ENCODE measurements at places on chromosomes 2 and 18. TPM values are rescaled to one million over a fixed set of nuclear protein-coding genes. Genes with fewer than 3 reads are reported as not detected.

The CD302 gene
- 80.3 TPM for total RNA-seq

The TRAK2 gene
- 72.8 TPM for total RNA-seq

The CDCA7 gene
- 0.54 TPM for total RNA-seq

The PID1 gene
- 14.5 TPM for total RNA-seq

GRCh38 chr2:240452462-240453256, 17.2 kb downstream of the GPC1 start:
- no peak overlapping the region for H3K27ac ChIP-seq
- H3K4me1 ChIP-seq: peaks cover 9% of the 10 kb centered on the region
- no peak overlapping the region for H3K4me3 ChIP-seq
- no peaks in the 10 kb centered on the region for H3K36me3 ChIP-seq
- peak; percentile 73 for DNase-seq

- no peaks in the 10 kb centered on the region for H3K4me1 ChIP-seq
- H3K4me3 ChIP-seq: no peak overlapping the region
- H3K27ac ChIP-seq: no peak overlapping the region
- H3K27me3 ChIP-seq: no peaks in the 10 kb centered on the region
Measured at GRCh38 chr2:36733215-36733614, 36.7 kb downstream of the VIT start.

GRCh38 chr2:6986301-6986911, 69.2 kb downstream of the RNF144A start:
- no peak overlapping the region for H3K4me3 ChIP-seq
- no peak overlapping the region for H3K27ac ChIP-seq
- H3K27me3 ChIP-seq: no peaks in the 10 kb centered on the region
- no peaks in the 10 kb centered on the region for H3K36me3 ChIP-seq
- H3K4me1 ChIP-seq: no peaks in the 10 kb centered on the region

DNA sequence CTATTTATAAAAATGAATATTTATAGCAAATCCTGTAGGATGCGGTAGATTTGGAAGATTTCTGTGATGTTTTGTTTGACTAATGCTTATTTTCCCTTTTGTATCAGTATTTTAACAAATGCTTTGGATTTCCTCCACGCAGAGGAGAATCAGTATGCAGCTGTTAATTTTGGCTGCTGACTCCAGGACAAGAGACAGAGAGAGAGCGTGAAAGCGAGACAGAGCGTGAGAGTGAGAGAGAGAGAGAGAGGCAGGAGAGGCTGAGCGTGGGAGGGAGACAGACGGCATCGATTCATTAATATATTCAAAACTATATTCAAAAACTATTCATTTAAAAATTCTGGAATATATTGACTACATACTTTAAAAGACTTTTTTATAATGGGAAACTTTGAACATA, 62.5 kb downstream of the RRM2 start:
- no peak overlapping the region for H3K27ac ChIP-seq
- DNase-seq: no peak
- no peaks in the 10 kb centered on the region for H3K36me3 ChIP-seq

DNA sequence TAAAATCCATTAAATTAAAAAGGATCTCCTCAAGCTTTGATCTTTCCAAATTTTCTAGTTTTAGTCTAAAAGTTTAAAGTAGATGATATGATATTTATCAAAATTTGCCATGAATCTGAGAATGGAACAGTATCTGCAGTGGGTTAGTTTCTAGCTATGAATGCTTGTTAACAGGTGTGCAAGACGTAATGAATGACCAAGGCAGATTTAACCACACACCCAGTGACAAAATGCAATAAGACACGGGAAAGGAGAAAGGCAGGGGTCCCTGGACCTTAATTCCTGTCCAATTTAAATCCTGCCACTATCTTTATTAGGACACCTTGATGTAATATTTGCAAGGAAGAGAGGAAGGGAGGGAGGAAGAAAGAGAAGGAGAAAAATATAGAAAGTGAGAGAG, 30.5 kb upstream of the PEX13 start:
- H3K4me3 ChIP-seq: no peak overlapping the region
- no peak for DNase-seq
- H3K27ac ChIP-seq: no peak overlapping the region
- no peaks in the 10 kb centered on the region for H3K36me3 ChIP-seq

- no peak for DNase-seq
- H3K4me1 ChIP-seq: no peaks in the 10 kb centered on the region
- H3K27ac ChIP-seq: no peak overlapping the region
- H3K36me3 ChIP-seq: no peaks in the 10 kb centered on the region
- H3K27me3 ChIP-seq: no peaks in the 10 kb centered on the region
Measured at GRCh38 chr2:233225230-233226068, 26.0 kb upstream of the ATG16L1 start.

DNA sequence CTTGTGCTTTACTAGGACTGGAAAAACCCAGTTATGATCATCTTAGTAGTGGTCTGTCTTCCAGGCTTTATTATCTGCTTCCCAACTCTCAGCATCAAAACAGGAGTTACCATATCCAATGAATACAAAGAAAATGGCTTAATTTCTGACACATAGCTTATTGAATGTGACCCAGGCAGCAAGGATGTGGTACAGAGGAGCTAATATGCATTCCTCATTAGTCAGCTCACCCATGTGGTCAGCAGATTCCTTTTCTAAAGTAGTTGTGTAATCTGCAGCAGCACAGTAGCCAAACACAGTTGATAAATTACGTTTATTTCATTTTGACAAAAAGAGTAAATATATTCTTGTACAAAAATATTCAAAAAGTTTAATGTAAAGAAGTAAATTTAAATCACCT, 43.6 kb downstream of the TSPYL6 start:
- peaks cover 22% of the 10 kb centered on the region for H3K4me1 ChIP-seq
- DNase-seq: no peak
- H3K36me3 ChIP-seq: no peaks in the 10 kb centered on the region
- H3K4me3 ChIP-seq: no peak overlapping the region

- H3K36me3 ChIP-seq: no peaks in the 10 kb centered on the region
- H3K27me3 ChIP-seq: no peaks in the 10 kb centered on the region
- no peak overlapping the region for H3K27ac ChIP-seq
- H3K4me1 ChIP-seq: peaks cover 9% of the 10 kb centered on the region
- no peak overlapping the region for H3K4me3 ChIP-seq
Measured at GRCh38 chr18:35074581-35074980, 33.4 kb downstream of the MAPRE2 start.

All from thyroid gland (tissue), 4 donors.